ENCODE measurements at places on chromosomes 1 and 21. TPM values are rescaled to one million over a fixed set of nuclear protein-coding genes. Genes with fewer than 3 reads are reported as not detected.

Gene MMEL1
- total RNA-seq = 0.75 TPM

Gene LIN9
- total RNA-seq = 3.7 TPM

Gene VAMP4
- 8.6 TPM for total RNA-seq

Gene KLHDC9
- total RNA-seq = 3.5 TPM

Gene POLR3C
- 30.8 TPM for total RNA-seq

Gene OMA1
- total RNA-seq = 17.8 TPM

Gene S100A7A
- total RNA-seq = not detected

Gene PLEKHN1
- 0.25 TPM for total RNA-seq

Gene FYB2
- not detected for total RNA-seq

Gene ITPKB
- 8.2 TPM for total RNA-seq

Gene HCN3
- 1.1 TPM for total RNA-seq

Gene GJB5
- total RNA-seq = not detected

Gene ZBED6
- total RNA-seq = 8.3 TPM

Gene ZBTB18
- total RNA-seq = 7.4 TPM

Gene VCAM1
- total RNA-seq = 0.66 TPM

Gene SLC26A9
- total RNA-seq = not detected

Gene NBPF6
- not detected for total RNA-seq

Gene C1orf226
- total RNA-seq = under 0.01 TPM

Gene NMNAT1
- total RNA-seq = 15.4 TPM

Gene B3GALT5
- under 0.01 TPM for total RNA-seq

Gene RPE65
- total RNA-seq = not detected

Gene SELL
- total RNA-seq = 0.79 TPM

Gene PLCH2
- 3.2 TPM for total RNA-seq

Gene ARHGEF19
- total RNA-seq = 2.2 TPM

Gene SLC6A9
- 5.3 TPM for total RNA-seq

Gene PRKAA2
- total RNA-seq = 7.3 TPM

Gene UBE2J2
- 25.6 TPM for total RNA-seq

Gene TRIM63
- total RNA-seq = under 0.01 TPM

Gene NCMAP
- not detected for total RNA-seq

Gene APOBEC4
- 0.06 TPM for total RNA-seq

Gene NOS1AP
- total RNA-seq = not detected

Gene CELA3B
- total RNA-seq = not detected

Gene TNFRSF4
- total RNA-seq = 0.13 TPM

Gene SLC44A3
- 1.7 TPM for total RNA-seq

Gene SLAMF6
- total RNA-seq = not detected

Gene LCE1C
- total RNA-seq = not detected

Gene IFNLR1
- not detected for total RNA-seq

Gene MTF2
- 17.4 TPM for total RNA-seq

Gene MYBPH
- 0.06 TPM for total RNA-seq

Gene C1orf141
- total RNA-seq = not detected

Gene ADAM30
- total RNA-seq = not detected

Gene LPAR3
- total RNA-seq = 0.13 TPM

Gene ACTA1
- not detected for total RNA-seq

Gene SETDB1
- 32.0 TPM for total RNA-seq

Gene F3
- total RNA-seq = 3.4 TPM

Gene HAX1
- total RNA-seq = 102 TPM

Gene SPATA17
- 1.5 TPM for total RNA-seq

Gene GPA33
- total RNA-seq = not detected

Gene DIRAS3
- 0.99 TPM for total RNA-seq

Gene USP48
- 43.8 TPM for total RNA-seq

Gene KRTAP11-1
- total RNA-seq = not detected

Gene CLCA2
- 0.26 TPM for total RNA-seq

Gene ACTRT2
- total RNA-seq = not detected

Gene CLCNKA
- not detected for total RNA-seq

Gene FPGT
- total RNA-seq = 13.9 TPM

Gene CELF3
- total RNA-seq = not detected

Gene TXLNA
- total RNA-seq = 87.7 TPM

Gene SH2D2A
- total RNA-seq = 0.53 TPM

Gene HSD3B1
- total RNA-seq = not detected

Gene RSPH1
- 0.13 TPM for total RNA-seq

Measured in aortic smooth muscle cell (primary cell).